ENCODE measurements at places on chromosomes 3 and 15. TPM values are rescaled to one million over a fixed set of nuclear protein-coding genes. Genes with fewer than 3 reads are reported as not detected.

GRCh38 chr3:53269888-53270880 lies 14.4 kb upstream of the TKT start:
- H3K4me1 ChIP-seq = no peaks in the 10 kb centered on the region
- peak overlapping the region; percentile 89 for H3K27ac ChIP-seq
- H3K27me3 ChIP-seq = no peaks in the 10 kb centered on the region
- no peak overlapping the region for H3K4me3 ChIP-seq
- no peaks in the 10 kb centered on the region for H3K36me3 ChIP-seq
- DNase-seq = peak; percentile 95

GRCh38 chr15:70523616-70524015 lies 239.7 kb downstream of the UACA start:
- no peak for DNase-seq
- no peaks in the 10 kb centered on the region for H3K36me3 ChIP-seq
- H3K4me1 ChIP-seq = no peaks in the 10 kb centered on the region
- H3K27ac ChIP-seq = no peak overlapping the region
- no peaks in the 10 kb centered on the region for H3K27me3 ChIP-seq

GRCh38 chr15:90459368-90459767 lies 70.4 kb upstream of the CRTC3 start:
- DNase-seq = no peak
- no peak overlapping the region for H3K27ac ChIP-seq
- no peaks in the 10 kb centered on the region for H3K27me3 ChIP-seq
- no peak overlapping the region for H3K4me3 ChIP-seq
- H3K36me3 ChIP-seq = peaks cover 5% of the 10 kb centered on the region
- H3K4me1 ChIP-seq = peaks cover 4% of the 10 kb centered on the region

- DNase-seq = no peak
- H3K4me1 ChIP-seq = peaks cover 2% of the 10 kb centered on the region
- H3K27ac ChIP-seq = no peak overlapping the region
- no peaks in the 10 kb centered on the region for H3K36me3 ChIP-seq
- H3K27me3 ChIP-seq = no peaks in the 10 kb centered on the region
Measured at GRCh38 chr3:175278680-175279079, 419.5 kb downstream of the NAALADL2 start.

GRCh38 chr3:33921608-33922007 lies 123.2 kb downstream of the PDCD6IP start:
- no peaks in the 10 kb centered on the region for H3K27me3 ChIP-seq
- H3K36me3 ChIP-seq = no peaks in the 10 kb centered on the region
- no peak overlapping the region for H3K27ac ChIP-seq
- H3K4me3 ChIP-seq = no peak overlapping the region

DNA sequence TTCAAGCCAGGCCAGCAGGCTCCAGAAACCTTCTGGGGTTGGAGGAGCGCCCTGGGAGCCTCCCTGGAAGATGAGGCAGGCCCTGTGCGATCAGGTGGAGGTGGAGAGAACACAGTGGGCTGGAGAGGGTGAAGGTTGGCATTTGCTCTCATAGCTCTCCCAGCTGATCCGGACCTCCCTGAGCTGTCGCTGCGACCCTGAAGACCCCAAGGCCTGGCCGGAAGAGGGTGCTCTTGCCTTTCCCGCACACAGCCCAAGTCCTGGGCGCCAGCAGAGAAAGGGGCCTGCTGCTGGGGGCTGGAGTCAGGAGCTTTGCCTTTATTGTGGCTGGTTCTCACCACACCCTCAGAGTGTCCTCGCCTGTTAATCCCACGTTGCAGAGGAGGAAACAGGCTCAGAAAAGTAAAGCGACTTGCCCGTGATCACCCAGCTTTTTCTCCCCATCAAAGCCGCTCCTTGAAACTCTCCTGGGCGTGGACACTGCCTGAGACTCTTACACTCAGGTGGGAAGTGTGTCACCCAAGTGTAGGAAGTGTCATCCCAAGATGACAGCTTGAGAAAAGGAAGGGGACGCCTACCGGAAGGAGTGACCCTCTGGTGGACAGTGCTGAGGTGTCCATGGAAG lies 8.6 kb upstream of the RPL29 start:
- H3K4me1 ChIP-seq = no peaks in the 10 kb centered on the region
- H3K27ac ChIP-seq = no peak overlapping the region
- H3K27me3 ChIP-seq = no peaks in the 10 kb centered on the region

DNA sequence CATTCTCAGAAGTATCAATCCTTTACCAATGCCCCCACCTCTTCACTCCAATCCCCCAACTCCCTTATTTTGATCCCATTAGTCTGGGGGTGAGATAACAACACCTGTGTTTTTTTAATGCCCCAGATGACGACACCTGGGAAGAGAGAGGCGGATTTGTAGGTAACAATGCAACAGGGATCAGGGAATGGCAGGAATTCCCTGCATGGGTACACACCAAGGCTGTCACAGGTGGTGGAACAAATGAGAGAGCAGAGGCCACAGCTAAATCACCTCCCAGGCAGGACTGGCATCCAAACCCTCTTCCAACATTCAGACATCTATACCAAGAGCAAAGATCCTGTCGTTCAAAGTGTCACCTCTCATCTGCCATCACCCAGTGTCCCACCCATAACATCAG lies 319.2 kb upstream of the TRIM42 start:
- no peaks in the 10 kb centered on the region for H3K27me3 ChIP-seq
- DNase-seq = no peak
- H3K4me1 ChIP-seq = no peaks in the 10 kb centered on the region
- H3K36me3 ChIP-seq = no peaks in the 10 kb centered on the region

GRCh38 chr3:101513419-101513986 lies 491 bp upstream of the SENP7 start:
- DNase-seq = no peak
- peak overlapping the region; percentile 61 for H3K27ac ChIP-seq
- no peaks in the 10 kb centered on the region for H3K4me1 ChIP-seq
- peak overlapping the region; percentile 96 for H3K4me3 ChIP-seq
- H3K27me3 ChIP-seq = no peaks in the 10 kb centered on the region

- no peak overlapping the region for H3K4me3 ChIP-seq
- H3K36me3 ChIP-seq = no peaks in the 10 kb centered on the region
- no peaks in the 10 kb centered on the region for H3K27me3 ChIP-seq
- no peaks in the 10 kb centered on the region for H3K4me1 ChIP-seq
- no peak for DNase-seq
- no peak overlapping the region for H3K27ac ChIP-seq
Measured at GRCh38 chr15:69031013-69032001, 16.8 kb downstream of the NOX5 start.

DNA sequence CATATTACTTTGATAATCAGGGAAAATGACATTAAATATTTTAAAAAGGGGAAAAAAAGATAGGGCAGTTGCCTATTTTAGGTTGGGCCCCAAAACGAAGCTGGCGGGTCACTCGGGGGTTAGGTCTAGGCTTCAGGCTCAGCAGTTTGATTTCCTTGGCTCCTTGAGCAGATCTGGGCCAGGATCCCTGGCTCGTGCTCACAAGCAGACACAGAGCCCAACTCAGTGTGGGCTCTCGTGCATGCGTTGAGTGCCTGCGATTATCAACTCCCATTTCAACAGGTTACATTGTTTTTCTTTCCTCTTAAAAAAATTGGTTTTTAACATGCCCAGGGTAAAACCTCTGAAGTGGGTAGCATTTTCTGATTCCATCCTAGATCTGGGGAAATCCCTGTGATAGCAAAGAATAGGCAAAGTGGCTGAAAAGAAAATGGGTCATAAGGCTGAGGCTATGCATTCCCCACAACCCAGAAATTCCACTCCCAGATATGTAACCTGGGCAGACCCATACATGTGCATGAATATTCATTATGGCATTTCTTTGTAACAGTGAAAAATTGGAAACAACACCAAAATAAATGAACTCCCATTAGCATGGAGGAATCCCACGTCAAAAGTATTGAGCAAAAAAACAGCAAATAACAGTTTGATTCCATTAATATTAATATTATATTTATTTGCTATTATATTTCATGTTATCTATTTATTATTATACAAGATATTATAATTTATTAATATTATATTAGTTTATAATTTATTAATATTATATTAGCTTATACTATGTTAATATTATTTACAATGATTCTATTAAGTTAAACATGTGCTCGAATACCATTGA lies 27.8 kb downstream of the FAM43A start:
- no peaks in the 10 kb centered on the region for H3K4me1 ChIP-seq
- no peak overlapping the region for H3K4me3 ChIP-seq
- no peaks in the 10 kb centered on the region for H3K36me3 ChIP-seq
- no peak overlapping the region for H3K27ac ChIP-seq
- no peaks in the 10 kb centered on the region for H3K27me3 ChIP-seq

DNA sequence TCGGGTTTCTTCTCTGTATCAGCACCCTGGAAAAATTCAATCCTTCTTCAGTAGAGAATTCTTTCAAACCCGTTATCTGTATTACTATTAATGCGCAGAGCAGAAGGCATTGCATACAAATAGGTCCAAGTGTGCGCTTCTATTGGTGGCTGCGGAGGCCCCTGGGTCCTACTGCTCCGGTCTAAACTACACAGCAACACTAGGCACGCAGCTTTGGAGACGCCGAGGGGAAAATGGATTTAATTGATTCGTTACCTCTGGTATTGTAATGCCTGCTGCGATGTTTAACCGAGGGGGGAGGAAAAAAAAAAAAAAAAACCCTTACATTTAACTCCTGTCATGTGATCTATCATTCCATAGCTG lies at the start of gene ROBO1:
ROBO1 (minus strand) TSS at position 94 of the 363 bp plus-strand sequence.
- H3K4me3 ChIP-seq = peak within 1 kb of the TSS; percentile 4
- no peaks in the 10 kb centered on the region for H3K4me1 ChIP-seq
- H3K27me3 ChIP-seq = no peaks in the 10 kb centered on the region
- H3K36me3 ChIP-seq = no peaks in the 10 kb centered on the region
- no peak within 1 kb of the TSS for H3K27ac ChIP-seq
- no peak for DNase-seq

GRCh38 chr3:138675393-138675792 lies 66.8 kb downstream of the FAIM start:
- no peak overlapping the region for H3K27ac ChIP-seq
- H3K27me3 ChIP-seq = no peaks in the 10 kb centered on the region
- no peaks in the 10 kb centered on the region for H3K4me1 ChIP-seq
- peaks cover 2% of the 10 kb centered on the region for H3K36me3 ChIP-seq
- H3K4me3 ChIP-seq = no peak overlapping the region

- no peaks in the 10 kb centered on the region for H3K4me1 ChIP-seq
Measured at GRCh38 chr3:76753599-76753998, 286.3 kb upstream of the ROBO2 start.

GRCh38 chr3:12142476-12142875 lies 16.2 kb downstream of the TIMP4 start:
- H3K36me3 ChIP-seq = no peaks in the 10 kb centered on the region
- H3K4me1 ChIP-seq = no peaks in the 10 kb centered on the region
- no peak for DNase-seq

DNA sequence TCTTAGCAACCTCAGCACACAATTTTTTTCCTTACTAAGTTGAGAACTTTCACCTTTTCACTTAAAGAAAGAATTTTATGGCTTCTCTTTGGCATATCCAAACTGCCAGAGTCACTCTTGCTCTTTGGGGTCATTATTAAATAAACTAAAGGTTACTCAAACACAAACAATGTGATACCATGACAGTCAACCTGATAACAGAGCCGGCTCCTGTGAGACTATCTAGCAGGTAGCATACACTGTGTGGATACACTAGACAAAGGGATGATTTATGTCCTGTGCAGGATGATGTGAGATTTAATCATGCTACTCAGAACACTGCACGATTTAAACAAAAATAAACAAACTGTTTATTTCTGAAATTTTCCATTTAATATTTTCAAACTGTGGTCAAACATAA lies 35.6 kb downstream of the LRRFIP2 start:
- no peaks in the 10 kb centered on the region for H3K27me3 ChIP-seq
- peaks cover 8% of the 10 kb centered on the region for H3K4me1 ChIP-seq
- no peak for DNase-seq
- no peak overlapping the region for H3K4me3 ChIP-seq

- peak overlapping the region; percentile 82 for H3K27ac ChIP-seq
- H3K27me3 ChIP-seq = no peaks in the 10 kb centered on the region
- no peak for DNase-seq
Measured at GRCh38 chr15:89333959-89334509, 590 bp downstream of the POLG start.

- no peaks in the 10 kb centered on the region for H3K36me3 ChIP-seq
- no peaks in the 10 kb centered on the region for H3K27me3 ChIP-seq
- H3K27ac ChIP-seq = no peak overlapping the region
- no peak for DNase-seq
Measured at GRCh38 chr15:101795455-101795854, 7.9 kb upstream of the OR4F6 start.

- H3K36me3 ChIP-seq = no peaks in the 10 kb centered on the region
- H3K27ac ChIP-seq = no peak overlapping the region
- no peaks in the 10 kb centered on the region for H3K4me1 ChIP-seq
- DNase-seq = no peak
Measured at GRCh38 chr3:9078561-9079240, 115.4 kb upstream of the RAD18 start.

DNA sequence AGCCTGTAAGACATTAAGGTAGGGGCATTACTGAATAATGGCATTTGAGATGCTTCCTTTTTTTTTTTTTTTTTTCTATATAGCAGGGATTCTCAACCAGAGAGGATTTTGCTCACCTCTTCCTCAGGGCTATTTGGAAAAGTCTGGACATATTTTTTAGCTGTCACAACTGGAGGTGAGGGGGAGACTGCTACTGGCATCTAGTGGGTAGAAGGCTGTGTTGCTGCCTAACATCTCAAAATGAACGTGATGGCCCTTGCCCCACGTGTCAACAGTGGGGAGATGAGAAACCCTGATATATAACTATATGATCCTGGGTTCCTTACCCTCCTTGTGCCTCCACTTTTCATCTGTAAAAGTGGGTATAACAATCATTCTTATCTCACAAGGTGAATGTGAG lies 71.9 kb downstream of the CADPS start:
- DNase-seq = no peak
- no peaks in the 10 kb centered on the region for H3K4me1 ChIP-seq
- no peaks in the 10 kb centered on the region for H3K36me3 ChIP-seq
- H3K27me3 ChIP-seq = no peaks in the 10 kb centered on the region
- H3K4me3 ChIP-seq = no peak overlapping the region

GRCh38 chr15:82942691-82943090 lies 9.8 kb downstream of the HOMER2 start:
- no peaks in the 10 kb centered on the region for H3K27me3 ChIP-seq
- H3K27ac ChIP-seq = no peak overlapping the region
- H3K4me1 ChIP-seq = no peaks in the 10 kb centered on the region

GRCh38 chr3:38755130-38755529 lies 60.9 kb downstream of the SCN10A start:
- H3K27me3 ChIP-seq = no peaks in the 10 kb centered on the region
- DNase-seq = no peak
- no peaks in the 10 kb centered on the region for H3K4me1 ChIP-seq
- H3K36me3 ChIP-seq = no peaks in the 10 kb centered on the region
- no peak overlapping the region for H3K27ac ChIP-seq

DNA sequence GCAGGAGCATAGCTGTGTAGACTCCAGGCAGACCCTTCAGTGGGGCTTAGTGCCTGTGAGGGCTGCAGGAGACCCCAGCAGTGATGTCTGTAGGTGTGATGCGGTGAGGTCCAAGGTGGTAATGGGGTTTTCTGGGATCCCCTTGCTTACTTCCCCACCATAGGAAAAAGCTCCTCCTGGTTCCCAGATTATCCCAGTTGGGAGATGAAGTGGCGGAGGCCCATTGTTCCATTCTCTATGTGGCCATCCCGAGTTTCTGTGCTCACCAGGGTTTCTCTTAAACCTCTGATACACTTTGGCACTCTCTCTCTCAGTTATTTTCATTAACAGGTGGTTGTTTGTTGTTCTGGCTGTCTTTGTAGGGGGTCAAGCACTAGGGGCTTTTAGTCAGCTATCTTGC lies 146.7 kb upstream of the IGF1R start:
- no peaks in the 10 kb centered on the region for H3K36me3 ChIP-seq
- no peak overlapping the region for H3K4me3 ChIP-seq
- H3K4me1 ChIP-seq = peaks cover 7% of the 10 kb centered on the region
- H3K27ac ChIP-seq = no peak overlapping the region

GPR176 gene
- total RNA-seq = 73.6 TPM

ADCY5 gene
- 65.5 TPM for total RNA-seq

COL6A6 gene
- total RNA-seq = 0.16 TPM

EOMES gene
- total RNA-seq = 0.36 TPM

EPHB1 gene
- total RNA-seq = 4.8 TPM

NEK10 gene
- 3.5 TPM for total RNA-seq

PML gene
- 91.9 TPM for total RNA-seq

CORO2B gene
- 9.2 TPM for total RNA-seq

PCSK6 gene
- 11.2 TPM for total RNA-seq

NANOGP8 gene
- total RNA-seq = 1.5 TPM
